ENCODE measurements at places on chromosomes 1 and 21.

GRCh38 chr1:211196880-211197279 lies 62.3 kb upstream of the RCOR3 start:
- DNase-seq = no peak

DNA sequence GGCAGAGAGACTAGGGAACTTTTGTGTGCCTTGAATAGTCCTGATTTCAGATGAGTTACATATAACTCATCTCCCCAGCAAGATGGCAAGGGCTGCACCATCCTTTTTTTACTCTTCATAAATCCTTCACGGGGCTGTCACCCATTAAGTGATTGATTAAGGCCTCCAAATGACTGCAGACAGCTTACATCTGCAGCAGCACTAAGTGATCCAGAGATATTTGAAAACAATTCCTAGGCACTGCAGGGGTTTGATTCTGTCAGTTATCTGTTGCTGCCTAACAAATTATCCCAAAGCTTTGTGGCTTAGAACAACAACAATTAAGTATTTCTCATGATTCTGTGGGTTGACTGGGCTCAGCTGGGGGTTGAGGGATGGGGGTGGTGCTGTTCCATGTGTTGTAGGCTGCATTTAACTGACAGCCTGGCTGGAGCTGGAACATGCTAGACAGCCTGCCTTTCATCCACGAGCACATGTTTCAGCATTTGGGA lies 19.3 kb downstream of the TEX38 start:
- DNase-seq = no peak

DNA sequence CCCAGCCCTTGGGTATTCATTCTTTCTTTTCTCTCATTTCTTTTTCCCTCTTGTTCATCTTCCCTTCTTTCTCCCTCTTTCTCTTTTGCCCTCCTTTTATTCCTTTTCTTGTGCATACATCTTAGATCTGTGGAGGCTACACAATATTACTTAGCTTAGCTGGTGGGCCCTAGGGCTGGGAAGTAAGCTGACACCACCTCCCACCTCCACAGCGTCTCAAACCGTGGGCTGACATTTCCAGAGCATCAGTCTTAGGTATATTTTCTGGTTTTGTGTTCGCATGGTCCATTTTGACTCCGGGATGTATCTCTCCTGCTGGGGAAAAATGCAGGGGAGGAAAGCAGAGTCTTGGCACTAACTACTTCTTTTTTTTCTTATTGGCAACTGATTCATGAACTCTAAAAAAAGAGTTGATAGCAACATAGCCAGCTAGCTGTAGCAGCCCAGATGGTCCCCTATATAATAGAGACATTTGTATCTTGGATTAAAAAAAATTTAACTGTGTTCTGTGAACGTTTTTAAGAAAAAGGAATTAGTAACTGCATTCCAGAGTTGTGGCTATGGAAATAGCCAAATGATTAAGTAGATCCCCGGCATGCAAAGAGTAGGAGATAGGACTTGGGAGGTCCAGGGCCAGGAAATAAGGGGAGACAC lies 15.5 kb downstream of the CNIH3 start:
- DNase-seq = no peak

DNA sequence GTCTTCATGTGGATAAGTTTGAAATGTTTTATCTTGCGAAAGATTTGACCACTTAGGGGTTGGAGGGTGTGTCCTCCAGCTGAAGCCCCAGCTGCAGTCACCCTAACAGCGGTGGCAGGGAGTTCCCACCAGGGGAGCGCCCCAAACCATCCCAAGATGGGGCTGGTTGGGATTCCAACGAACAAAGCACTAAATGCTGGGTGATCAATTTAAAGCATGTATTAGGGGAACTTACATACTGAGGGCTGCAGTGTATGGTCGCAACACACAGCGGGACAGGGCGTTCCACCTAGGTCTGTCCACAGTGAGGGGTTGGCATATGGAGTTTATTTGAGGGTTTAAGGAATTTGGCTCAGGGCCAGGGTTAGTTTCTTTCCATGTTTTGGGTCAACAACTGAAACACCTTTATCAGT lies 26.3 kb downstream of the SLC37A1 start:
- peak; percentile 12 for DNase-seq

DNA sequence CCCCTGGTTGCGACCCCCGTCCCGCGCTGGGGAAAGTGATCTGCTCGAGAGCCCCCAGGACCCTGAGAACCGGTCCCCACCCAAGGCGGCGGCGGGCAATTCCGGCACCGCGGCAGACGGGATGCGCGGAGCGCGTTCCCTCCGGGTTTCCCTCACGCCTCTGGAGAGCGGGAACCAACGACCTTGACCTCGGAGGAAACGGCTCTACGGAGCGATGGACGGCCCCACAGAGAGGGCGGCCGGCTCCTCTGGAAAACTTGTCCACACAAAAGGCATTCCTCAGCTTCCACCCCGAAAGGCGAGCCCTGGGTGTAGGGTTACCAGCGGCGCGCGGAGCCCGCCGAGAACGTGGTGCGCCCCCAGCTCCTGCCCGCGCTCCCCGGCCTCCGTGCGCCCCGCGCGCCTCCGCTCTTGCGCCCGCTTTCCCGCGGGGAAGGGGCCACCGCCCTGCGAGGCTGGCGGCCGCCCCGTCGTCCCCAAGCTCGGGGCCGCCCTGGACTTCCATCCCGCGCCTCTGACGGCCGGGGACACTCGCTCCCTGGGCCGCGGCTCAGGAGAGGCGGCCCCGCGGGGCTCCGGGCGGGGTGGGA lies 391 bp upstream of the KIAA1614 start:
- peak; percentile 53 for DNase-seq

- no peak for DNase-seq
These were observed 6.4 kb downstream of the SLC45A1 start for GRCh38 chr1:8324176-8324810.

DNA sequence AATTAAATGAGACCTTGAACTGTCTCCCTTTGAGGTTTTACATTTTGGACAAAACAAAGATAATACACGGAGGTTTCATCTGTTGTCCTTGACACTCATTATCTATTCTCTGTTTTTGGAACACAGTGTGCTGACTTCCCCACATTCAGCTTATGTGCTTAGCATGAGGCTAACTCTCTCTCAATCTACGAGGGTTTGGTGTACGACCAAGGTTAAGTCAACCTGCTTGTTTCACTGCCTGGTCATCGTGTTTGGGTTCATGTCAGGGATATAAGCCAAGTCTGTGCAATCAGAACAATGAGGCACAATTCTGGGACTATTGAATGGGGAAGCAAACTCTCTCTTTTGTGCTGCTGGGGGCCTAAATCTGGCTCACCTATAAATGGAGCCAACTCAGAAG lies 328.5 kb upstream of the USP25 start:
- no peak for DNase-seq

DNA sequence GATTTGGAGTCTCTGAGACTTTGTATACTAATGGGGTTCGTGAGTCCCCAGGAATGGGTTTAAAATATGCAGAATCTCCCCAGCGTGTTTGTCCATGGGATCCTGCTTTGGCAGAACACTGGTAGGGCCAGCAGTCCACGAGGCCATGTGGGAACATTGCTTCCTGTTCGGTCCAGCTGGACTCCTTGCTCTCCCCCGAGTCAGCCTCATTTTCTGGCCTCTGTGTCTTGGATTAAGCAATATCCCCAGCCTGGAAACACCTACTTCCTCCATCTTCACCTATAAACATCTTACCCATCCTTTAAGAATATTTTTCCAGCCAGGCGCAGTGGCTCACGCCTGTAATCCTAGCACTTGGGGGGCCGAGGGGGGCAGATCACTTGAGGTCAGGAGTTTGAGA lies 142.4 kb downstream of the NAV1 start:
- peak; percentile 51 for DNase-seq

- no peak for DNase-seq
These were observed 10.2 kb downstream of the SETSIP start for GRCh38 chr1:92065042-92065441.

- no peak for DNase-seq
These were observed 45.4 kb downstream of the CDC14A start for GRCh38 chr1:100397681-100398080.

DNA sequence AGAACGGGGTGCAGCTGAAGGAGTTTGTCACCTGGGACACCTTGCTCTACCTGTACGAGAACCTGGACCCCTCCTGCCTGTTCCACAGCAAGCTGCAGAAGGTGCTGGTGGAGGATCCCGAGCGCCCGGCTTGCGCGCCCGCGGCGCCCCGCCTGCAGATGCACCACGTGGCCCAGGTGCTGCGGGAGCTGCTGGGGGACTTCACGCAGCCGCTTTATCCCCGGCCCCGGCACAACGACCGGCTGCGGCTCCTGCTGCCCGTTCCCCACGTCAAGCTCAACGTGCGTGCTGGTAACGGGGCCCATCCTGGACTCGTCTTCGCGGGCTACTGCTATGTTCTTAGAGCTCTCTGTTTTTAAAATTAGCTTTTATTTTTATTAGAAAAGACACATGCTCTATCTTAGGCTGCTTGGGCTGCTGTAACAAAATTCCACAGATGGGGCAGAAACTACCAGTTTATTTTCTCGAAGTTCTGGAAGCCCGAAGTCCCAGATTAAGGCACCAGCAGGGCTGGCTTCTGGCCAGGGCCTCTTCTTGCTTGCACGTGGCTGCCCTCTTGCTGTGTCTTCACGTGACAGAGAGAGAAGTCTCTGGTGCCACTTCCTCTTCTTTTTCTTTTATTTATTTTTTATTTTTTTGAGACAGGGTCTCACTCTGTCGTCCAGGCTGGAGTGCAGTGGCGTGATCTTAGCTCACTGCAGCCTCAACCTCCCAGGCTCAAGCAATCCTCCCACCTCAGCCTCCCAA lies 38.1 kb downstream of the TRPM2 start:
- DNase-seq = peak; percentile 91

GRCh38 chr1:46019348-46019747 lies 113.1 kb downstream of the PIK3R3 start:
- no peak for DNase-seq

- peak; percentile 89 for DNase-seq
These were observed 13.5 kb upstream of the SLC19A1 start for GRCh38 chr21:45555557-45556301.

DNA sequence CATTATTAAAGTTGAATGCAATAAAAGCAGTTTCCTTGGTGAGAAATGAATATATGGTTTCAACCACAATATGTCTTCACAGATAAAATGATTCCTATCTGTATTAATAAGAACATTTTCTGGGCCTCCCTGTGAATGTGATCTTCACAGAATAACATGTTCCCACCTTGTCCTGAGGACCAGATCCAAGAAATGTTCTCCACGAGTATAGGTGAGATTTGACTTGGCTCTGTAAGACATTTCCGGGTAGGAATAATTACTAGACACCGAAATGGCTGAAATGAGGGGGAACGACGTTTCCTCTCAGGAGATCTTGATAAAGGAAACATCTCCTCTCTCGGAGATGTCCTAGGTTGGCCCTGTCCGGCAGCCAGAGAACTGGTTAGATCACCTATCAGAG lies 61.4 kb downstream of the CLIC6 start:
- no peak for DNase-seq

- DNase-seq = no peak
These were observed 141.7 kb upstream of the SOD1 start for GRCh38 chr21:31517664-31518414.

- DNase-seq = no peak
These were observed 6.6 kb downstream of the CSF1 start for GRCh38 chr1:109917051-109917767.

GRCh38 chr1:76210160-76210559 lies 135.6 kb downstream of the ST6GALNAC3 start:
- no peak for DNase-seq

GRCh38 chr1:153397924-153398651 lies 7.2 kb upstream of the S100A8 start:
- no peak for DNase-seq

DNA sequence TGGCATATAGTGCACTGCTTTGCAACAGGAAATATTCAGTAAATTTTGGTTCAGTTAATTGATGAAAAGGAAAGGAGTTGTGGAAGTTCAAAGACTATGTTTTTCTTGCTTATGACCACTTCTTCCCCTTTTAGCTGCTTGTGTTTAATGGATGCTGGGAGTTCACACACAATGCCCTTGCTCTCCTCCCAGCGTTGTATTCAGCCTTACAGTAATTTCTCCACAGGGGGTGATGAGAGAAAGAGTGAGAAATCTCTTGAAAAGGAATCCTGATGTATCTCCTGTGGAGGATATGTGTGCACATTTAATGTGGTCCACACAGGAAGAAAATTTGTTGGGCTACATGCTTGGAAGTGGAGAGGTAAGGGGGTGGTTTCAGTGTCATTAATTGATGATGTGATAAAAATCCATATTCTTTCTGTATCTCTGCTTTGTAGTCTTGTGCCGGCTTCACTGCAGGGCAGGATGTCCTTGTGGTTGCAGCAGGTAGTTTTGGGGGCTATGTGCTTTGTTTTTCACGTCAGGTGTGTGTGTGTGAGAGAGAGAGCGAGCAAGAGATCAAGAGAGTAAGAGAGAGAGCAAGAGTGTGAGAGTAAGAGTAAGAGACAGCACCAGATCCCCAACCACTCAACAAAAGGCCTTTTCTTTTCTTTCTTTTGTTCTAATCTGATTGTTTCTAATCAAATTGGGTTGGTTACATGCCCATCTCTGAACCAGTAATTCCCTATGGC lies 204.4 kb downstream of the RWDD3 start:
- DNase-seq = no peak

Measured in aorta (tissue), 5 donors.